ENCODE measurements at places on chromosomes 12 and 14.

DNA sequence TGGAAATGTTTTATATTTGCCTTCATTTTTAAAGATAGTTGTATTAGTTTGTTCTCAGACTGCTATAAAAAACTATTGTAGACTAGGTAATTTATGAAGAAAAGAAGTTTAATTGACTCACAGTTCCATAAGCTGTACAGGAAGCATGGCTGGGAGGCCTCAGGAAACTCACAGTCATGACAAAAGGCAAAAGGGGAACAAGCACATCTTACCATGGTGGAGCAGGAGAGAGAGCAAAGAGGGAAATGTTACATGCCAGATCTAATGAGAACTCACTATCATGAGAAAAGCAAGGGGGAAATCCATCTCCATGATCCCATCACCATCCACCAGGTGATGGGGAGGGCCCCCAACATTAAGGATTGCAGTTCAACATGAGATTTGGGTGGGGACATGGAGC, 35.5 kb upstream of the UNC79 start:
- no peak for DNase-seq

DNA sequence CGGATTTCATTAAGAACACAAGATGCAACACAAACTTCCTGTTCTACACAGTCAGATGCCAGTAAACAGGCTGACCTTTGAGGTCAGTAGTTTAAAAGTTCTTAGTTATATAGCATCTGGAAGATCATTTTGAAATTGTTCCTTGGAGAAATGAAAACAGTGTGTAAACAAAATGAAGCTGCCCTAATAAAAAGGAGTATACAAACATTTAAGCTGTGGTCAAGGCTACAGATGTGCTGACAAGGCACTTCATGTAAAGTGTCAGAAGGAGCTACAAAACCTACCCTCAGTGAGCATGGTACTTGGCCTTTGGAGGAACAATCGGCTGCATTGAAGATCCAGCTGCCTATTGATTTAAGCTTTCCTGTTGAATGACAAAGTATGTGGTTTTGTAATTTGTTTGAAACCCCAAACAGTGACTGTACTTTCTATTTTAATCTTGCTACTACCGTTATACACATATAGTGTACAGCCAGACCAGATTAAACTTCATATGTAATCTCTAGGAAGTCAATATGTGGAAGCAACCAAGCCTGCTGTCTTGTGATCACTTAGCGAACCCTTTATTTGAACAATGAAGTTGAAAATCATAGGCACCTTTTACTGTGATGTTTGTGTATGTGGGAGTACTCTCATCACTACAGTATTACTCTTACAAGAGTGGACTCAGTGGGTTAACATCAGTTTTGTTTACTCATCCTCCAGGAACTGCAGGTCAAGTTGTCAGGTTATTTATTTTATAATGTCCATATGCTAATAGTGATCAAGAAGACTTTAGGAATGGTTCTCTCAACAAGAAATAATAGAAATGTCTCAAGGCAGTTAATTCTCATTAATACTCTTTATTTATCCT, 13.5 kb downstream of the PTGER2 start:
- DNase-seq = no peak

DNA sequence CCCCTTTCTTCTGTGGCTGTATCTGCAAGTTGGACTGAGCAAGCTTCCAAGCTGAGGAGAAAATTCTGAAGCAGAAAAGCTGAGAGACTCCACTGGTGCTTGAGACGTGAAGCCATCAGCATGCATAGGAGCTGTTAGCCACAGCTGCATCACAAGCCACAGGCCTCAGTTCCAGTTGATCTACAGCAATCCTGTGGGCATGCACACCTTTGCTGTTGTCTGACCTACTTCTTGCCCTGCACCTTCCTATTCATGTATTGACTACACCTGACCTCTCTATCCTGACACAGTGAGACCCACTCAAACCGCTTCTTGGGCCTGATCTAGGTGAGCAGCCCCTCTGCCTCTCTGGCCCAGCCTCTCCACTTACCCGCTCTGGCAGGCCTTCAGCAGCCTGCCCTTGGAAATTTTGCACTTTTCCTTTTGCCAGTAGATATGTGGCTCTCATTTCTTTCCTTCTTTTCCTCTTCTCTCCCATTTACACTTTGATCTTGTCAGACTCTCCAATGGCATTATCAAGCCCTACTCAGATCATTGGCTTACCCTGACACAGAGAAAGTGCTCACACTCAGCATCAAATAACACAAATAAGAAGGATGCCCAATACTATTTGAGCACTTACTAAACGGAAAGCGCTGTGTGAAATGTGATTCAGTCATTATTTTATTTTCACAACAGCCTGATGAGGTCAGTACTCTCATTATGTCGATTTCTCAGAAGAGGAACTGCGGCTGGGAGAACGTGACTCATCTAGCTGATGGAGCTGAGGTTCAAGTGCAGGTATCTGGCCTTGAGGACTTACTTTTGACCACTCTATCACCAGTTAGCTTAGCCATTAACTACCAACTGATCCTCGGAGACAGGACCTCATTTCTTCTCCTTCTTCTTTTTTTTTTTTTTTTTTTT, 21.9 kb upstream of the PTGR2 start:
- no peak for DNase-seq

GRCh38 chr14:77094672-77095284, 3.3 kb upstream of the CIPC start:
- peak; percentile 27 for DNase-seq

GRCh38 chr12:26741584-26742227, 91.3 kb downstream of the ITPR2 start:
- DNase-seq = no peak

- DNase-seq = no peak
Measured at GRCh38 chr14:73465823-73466532, 7.6 kb upstream of the NUMB start.

DNA sequence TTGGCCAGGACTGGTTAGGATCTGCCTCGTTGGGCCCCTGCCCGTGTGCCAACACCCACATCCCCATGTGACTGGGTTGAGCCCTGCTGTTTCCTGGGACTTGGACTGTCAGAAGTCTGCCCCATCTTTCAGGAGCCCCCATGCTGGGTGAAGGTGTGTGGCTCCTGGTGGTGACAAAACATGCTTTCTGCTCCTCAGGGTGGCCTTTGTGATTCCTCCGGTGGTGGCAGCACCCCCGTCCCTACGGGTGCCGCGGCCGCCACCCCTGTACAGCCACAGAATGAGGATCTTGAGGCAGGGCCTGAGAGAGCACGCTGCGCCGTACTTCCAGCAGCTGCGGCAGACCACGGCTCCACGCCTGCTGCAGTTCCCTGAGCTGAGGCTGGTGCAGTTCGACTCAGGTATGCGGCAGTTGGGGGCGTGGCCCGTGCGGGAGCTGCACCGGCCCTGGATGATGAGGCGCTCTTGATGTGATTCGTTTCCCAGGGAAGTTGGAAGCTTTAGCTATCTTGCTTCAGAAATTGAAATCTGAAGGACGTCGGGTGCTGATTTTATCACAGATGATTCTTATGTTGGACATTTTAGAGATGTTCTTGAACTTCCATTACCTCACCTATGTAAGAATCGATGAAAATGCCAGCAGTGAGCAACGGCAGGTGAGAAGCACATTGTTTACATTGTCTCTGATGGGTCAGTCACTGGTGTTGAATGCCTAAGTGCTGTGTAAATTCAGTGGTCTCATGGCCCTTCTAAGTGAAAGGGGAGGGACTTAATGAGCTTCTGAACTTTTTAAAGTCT, 80.0 kb downstream of the EP400 start:
- no peak for DNase-seq

DNA sequence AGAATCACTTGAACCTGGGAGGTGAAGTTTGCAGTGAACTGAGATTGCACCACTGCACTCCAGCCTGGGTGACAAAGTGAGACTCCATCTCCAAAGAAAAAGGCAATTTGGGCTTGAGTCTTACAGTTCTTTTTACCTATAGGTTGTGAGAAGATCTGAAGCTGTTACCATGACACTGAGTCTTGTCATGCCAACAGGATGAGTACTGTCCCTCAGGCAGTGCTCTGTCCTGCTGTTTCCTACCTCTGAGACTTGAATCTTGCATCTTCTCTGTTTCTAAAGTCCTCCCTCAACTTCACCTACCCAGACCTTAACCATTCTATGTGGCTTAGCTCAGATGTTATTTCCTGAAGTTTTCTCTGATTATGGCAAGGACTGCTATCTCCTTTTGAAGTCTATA, 400.8 kb upstream of the PRICKLE1 start:
- DNase-seq = no peak

- DNase-seq = no peak
Measured at GRCh38 chr12:14366209-14367039, 942 bp downstream of the ATF7IP start.

- DNase-seq = no peak
Measured at GRCh38 chr12:106801830-106802533, 27.5 kb downstream of the RIC8B start.

- DNase-seq = no peak
Measured at GRCh38 chr12:64006211-64006825, 161.8 kb downstream of the SRGAP1 start.

Measured in cerebellar nuclear complex (tissue), 1 donor.